ENCODE measurements at places on chromosomes 1 and 21.

- DNase-seq, result no peak
These were observed 126.8 kb upstream of the TNR start for GRCh38 chr1:175870217-175870616.

DNA sequence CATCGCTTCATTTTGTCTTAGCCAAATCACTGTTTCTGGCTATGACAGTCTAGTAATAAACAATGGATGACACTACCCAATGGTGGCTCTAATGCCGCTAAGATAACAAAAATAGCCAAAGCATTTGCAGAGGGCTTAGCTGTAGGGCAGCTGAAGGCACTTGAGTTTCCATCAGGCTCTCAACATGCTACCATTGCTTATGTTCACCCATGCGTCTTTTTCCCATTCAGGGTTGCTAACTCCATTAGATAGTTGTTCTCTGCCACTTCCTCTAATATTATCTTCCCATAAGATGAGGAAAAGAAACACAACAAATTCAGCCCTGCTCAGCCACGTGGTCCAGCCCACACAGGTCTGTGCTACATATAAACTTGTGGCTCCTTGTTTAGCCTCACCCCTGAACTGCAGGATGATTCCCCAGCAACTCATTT, 159.6 kb downstream of the TOMM20 start:
- peak; percentile 52 for DNase-seq

GRCh38 chr1:202623075-202623474, 87.2 kb downstream of the SYT2 start:
- DNase-seq, result peak; percentile 38

- no peak for DNase-seq
These were observed 200.6 kb downstream of the PATJ start for GRCh38 chr1:61942856-61943255.

- DNase-seq, result no peak
These were observed 22.9 kb upstream of the LEFTY2 start for GRCh38 chr1:225963735-225964530.

- peak; percentile 5 for DNase-seq
These were observed 385.4 kb upstream of the VAMP3 start for GRCh38 chr1:7385471-7386225.

DNA sequence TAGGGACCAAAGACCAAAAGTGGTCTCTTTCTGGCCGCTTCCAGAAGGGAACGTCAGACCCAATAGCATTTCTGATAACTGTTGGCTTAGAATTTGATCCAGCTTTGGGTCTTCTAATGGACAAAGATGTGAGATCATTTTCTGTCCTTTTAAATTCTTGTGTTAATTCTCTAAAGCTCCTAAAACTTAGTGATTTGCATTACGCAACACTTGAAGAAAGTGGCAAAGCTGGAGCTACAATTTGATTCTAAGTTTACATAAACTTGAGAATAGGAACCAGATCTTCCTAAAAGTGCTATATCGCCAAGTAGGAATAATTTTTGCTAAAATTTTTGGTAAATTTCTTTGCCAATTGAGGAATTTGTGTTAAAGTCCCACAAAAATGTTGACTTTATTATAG, 21.6 kb upstream of the PLA2G4A start:
- DNase-seq, result no peak

DNA sequence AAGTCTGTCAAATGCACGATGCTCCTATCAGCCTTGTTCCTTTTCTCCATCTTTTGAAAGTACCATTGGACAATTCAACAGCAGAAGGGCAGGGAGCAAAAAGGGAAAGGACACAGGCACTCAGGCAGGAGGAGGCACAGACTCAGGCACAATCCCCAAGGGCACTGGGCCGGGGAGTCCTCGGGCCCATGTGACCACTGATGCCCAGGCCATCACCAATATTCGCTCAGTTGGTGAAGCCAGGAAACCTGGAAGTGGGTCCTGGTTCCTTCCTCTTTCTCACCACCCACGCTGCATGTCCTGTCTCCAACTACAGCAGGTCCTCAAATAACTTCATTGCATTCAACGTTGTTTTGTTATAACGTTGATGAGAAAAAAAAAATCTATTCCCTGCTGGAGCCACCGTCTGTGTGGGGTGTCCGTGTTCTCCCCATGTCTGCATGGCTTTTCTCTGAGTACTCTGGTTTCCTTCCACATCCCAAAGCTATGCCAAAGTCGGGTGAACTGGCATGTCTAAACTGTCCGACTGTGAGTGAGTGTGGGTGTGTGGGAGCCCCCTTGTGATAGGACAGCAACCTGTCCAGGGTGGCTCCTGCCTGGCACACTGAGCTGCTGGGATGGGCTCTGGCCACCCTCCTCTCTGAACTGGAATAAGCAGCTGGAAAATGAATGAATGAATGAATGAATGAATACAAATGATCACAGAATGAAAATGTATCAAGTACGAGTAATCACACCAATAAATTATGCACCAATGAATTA, 12.5 kb downstream of the NID1 start:
- no peak for DNase-seq

GRCh38 chr1:117339866-117340700, 27.2 kb upstream of the MAN1A2 start:
- DNase-seq, result peak; percentile 22

- no peak for DNase-seq
These were observed 4.6 kb downstream of the MAB21L3 start for GRCh38 chr1:116115476-116116439.

GRCh38 chr1:220785166-220786056, 1.3 kb upstream of the MTARC1 start:
- DNase-seq, result no peak

GRCh38 chr1:184002071-184002470, 35.5 kb downstream of the COLGALT2 start:
- peak; percentile 53 for DNase-seq

DNA sequence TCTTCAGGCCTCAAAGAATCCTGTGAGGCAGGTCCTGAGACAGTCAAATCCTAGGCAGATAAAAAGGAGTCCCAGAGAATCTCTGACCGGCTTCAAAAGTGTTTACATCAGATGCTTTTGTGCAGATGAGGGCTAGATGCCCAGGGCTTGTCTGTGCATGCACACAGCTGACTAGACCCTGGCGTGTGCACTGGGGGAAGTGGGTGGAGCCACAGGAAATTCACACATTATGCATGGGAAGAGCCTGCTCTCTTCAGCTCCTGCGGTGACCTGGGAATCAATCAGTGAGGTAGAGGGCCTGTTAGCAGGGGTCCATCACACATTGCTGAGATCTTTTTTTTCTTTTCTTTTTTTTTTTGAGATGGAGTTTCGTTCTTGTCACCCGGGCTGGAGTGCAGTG, 36.6 kb upstream of the NHLH2 start:
- no peak for DNase-seq

GRCh38 chr1:8848663-8849386, 29.7 kb downstream of the ENO1 start:
- peak; percentile 97 for DNase-seq

- DNase-seq, result no peak
These were observed 577.8 kb upstream of the PLXNA2 start for GRCh38 chr1:208821939-208822338.

GRCh38 chr1:94045465-94046056, 75.4 kb downstream of the ABCA4 start:
- DNase-seq, result peak; percentile 87

- DNase-seq, result no peak
These were observed 541.4 kb upstream of the PLXNA2 start for GRCh38 chr1:208785629-208786028.

GRCh38 chr1:173997791-173998190, 24.4 kb downstream of the RC3H1 start:
- no peak for DNase-seq

DNA sequence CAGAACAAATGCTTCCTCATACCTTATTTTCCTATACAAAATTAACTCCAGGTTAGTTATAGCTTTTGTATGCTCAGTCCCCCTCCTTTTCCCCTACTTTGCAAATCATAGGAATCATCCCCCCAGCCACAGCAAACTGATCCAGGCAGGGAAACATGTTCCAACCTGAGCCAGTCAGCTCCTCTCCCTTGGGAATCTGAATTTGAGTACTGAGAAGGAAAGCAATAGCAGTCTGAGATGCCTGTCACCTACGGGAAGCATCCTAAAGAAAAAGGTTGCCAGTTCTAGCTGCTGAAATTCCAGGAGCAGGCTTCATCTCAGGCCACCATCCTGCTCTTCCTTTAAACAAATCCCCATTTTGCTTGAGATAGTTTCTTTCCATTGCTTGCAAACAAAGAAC, 6.9 kb downstream of the ADSS2 start:
- no peak for DNase-seq

DNA sequence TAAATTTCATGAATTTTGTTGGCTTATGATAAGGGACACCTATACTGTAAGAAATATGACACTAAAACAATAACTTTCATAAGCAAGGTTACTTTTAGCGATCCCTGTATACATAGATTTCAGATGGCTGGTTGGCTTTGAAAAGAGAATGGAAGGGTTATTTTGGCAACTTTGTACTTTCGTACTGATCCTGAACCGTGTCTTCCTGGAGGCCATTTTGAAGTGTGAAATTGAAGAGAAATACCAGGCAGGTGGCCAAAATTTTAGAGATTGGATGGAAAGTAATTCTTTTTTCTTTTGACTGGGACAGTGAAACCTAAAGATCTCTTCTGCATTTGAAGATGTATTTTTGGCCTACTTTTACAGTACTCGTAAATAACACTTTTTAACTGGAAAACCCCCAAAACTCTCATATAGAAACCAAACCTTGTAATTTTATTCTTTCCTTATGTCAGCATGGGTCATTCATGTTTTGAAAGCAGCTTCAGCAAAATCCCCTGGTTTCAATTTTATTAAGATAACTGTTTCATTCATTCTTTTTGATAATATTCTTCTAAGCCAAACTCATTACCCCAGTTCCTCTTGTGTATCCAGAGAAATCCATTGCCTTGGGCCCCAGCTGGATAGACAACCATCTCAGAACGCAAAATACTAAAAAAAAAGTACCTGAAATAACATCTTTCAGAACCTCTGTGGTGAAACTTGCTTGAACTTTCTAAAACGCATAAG, 38.4 kb upstream of the ZNF281 start:
- DNase-seq, result no peak

DNA sequence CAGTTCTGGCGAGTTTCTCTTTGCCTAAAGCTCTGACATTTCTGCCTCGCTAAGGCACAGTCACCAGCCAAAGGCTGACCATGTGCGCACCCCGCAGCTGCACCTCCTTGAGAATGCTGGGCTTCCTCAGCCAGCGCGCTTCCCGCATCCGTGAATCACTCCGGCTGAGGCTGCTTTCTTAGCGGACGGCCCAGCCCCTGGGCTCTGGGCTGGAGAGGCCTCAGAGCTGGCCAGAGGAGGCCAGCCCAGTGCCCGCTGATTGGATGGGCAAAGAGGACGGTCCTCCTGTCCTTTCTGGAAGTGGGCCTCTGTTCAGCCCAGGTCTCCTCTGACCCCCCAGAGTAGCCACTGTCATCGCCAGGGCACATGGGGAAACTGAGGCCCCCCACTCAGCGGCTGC, 56.1 kb downstream of the PRDM16 start:
- no peak for DNase-seq

GRCh38 chr1:162028726-162029125, 5.1 kb upstream of the OLFML2B start:
- peak; percentile 35 for DNase-seq

GRCh38 chr1:114033216-114033706, 54.0 kb downstream of the OLFML3 start:
- DNase-seq, result no peak

- peak; percentile 34 for DNase-seq
These were observed 300 bp downstream of the USP24 start for GRCh38 chr1:55214934-55215193.

DNA sequence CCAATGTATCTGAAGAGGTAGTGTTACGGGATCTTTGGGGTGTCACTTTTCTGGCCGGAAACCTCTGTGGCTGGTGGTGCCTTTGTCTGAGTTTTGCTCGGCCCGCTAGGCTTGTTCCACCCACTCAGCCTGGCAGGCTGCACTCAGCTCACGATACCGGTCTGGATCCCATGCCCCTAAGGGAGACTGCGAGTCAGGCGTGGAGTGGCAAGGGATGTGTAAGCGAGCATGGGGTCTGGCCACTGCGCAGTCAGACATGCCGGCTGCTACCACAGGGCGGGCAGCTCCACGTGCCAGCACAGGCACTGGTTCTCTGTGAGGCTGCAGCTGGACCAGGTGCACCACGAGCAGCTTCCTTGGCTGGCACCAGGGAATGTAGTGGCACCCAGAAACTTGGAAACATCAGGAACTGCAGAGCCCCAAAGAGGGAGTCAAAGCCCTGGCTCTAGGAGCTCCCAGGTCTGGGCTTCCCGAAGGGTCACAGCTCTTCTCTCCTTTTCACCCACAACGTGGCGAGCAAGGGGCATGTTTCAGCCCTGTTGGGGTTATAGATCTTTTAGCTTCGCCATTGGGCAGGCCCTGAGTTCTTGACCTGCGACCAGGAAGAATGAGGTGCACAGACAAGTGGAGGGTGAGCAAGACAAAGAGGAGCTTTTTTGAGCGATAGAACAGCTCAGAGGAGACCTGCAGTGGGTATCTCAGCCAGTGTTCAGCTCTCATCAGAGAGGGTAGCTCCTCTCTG, 23.8 kb upstream of the LRRC8C start:
- DNase-seq, result no peak

GRCh38 chr1:150168960-150169601, 19.4 kb downstream of the PLEKHO1 start:
- peak; percentile 83 for DNase-seq

DNA sequence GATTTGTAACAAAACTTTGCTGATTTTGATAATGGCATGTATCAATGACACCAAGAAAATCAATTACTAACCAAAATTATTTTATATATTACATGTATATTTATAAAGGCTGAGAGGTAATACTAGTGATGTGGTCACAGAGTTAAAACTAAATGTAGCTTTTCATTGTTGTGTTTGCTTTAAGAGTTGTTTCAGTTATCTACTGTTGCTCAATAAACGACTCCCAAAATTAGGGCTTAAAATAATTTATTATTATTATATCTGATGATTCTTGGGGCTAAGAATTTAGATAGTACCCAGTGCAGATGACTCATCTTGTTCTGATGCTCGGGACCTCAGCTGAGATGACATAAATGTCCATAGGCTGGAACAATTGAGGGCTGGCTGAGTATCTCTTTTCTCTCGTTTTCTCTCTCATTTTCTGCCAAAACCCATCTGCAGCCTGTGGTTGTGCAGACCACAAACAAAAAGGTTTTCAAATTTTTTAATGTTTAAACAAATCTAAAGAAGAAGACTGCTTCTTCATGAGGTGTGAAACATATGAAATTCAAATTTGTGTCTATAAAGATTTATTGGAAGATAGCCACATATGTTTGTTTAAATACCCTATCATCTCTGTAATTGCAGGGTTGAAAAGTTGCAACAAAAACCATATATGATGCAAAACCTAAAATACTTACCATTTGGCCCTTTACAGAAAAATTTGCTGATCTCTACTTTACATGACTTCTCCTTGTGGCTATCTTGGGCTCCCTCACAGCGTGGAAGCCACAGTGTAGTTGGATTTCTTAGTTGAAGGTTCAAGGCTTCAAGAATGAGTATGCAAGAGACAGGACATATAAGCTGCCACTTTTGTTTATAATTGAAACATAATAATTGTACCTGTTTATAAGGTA, 14.8 kb upstream of the PTPRC start:
- no peak for DNase-seq

- DNase-seq, result no peak
These were observed 17.0 kb upstream of the GRIK3 start for GRCh38 chr1:37051346-37051745.

Measured in adrenal gland (tissue), 19 donors.